ENCODE measurements at places on chromosomes 11 and 22. TPM values are rescaled to one million over a fixed set of nuclear protein-coding genes. Genes with fewer than 3 reads are reported as not detected.

- no peak for DNase-seq
These were observed 48.0 kb upstream of the CARS1 start for GRCh38 chr11:3104961-3105790.

DNA sequence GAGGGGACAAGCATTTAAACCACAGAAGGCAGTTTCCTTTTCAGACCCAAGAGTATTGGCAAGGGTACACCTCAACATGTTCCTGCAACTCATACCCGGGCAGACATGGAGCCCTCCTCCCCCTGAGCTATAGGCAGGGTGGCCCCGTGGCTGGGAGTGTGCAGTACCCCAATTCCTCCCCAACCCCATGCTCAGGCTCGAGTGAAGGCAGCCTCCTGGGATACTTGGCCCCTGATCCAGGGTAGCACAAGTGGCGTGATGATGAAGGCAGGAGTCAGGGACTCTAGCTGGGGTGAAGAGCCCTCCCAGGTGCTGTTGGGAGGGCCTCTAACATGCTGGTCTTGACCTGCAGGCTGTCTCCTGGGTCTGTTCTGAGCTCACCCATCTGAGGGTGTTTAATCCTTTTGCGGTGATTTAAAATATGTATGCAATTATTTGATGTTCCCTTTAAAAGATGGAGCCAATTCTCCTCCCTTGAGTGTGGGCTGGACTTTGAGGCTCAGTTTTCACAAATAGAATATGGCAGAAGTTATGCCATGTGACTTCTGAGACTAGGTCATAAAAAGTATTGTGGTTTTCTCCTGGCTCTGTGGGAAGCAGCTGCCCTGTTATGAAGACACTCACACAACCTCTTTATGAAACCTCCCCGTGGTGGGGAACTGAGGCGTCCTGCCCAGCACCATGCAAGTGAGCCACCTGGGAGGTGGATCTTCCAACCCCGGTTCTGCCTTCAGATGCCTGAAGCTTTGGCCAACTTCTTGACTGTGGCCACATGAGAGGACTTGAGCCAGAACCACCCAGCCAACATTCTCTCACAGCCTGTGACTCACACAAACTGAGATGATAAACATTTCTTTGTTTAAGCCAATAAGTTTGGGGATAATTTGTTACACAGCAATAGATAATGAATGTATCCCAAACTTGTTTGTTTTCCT is 54.7 kb upstream of the NECTIN1 start:
- no peak for DNase-seq

DNA sequence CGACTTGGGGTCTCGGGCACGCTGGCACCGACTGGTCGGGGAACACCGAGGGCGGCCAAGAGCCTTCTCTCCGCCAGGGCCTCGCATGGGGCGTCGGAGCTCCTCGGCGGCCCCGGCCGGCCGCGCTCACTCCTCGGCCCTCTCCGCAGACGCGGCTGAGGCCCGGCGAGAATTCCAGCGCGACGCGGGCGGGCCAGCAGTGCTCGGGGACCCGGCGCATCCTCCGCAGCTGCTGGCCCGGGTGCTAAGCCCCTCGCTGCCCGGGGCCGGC is 5.6 kb downstream of the TBX1 start:
- DNase-seq = no peak

GRCh38 chr11:85685820-85686459 is at the start of gene CCDC89:
TSS of gene CCDC89 (minus strand) at chr11:85686195. CDS start at chr11:85686130, 65 bp downstream.
- DNase-seq = peak; percentile 98

TRIM66 gene
- 7.5 TPM for total RNA-seq

GRCh38 chr22:17132112-17132511 is 11.0 kb upstream of the TMEM121B start:
- DNase-seq = no peak

Measured in renal cortical epithelial cell (primary cell).